DMS 273 treated with DMSO at 0.1 percent for 48 hours (cell line): ENCODE measurements at places on chromosomes 5 and 9.

GRCh38 chr9:99265691-99266090 lies 43.6 kb downstream of the SEC61B start:
- no peak for DNase-seq

DNA sequence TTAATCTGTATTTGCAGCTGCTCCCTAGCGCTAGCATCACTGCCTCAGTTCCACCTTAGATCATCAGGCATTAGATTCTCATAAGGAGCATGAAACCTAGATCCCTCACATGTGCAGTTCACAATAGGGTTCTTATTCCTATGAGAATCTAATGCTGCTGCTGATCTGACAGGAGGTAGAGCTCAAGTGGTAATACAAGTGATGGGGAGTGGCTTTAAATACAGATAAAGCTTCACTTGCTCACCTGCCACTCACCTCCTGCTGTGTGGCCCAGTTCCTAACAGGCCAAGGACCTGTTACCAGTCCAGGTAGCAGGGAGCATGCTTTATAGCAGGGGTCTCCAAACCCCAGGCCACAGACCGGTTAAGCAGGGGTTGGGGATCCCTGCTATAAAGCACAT lies 22.6 kb upstream of the RNF20 start:
- DNase-seq, result no peak

- DNase-seq, result no peak
Observed at GRCh38 chr9:91784673-91785446, 165.2 kb downstream of the ROR2 start.

DNA sequence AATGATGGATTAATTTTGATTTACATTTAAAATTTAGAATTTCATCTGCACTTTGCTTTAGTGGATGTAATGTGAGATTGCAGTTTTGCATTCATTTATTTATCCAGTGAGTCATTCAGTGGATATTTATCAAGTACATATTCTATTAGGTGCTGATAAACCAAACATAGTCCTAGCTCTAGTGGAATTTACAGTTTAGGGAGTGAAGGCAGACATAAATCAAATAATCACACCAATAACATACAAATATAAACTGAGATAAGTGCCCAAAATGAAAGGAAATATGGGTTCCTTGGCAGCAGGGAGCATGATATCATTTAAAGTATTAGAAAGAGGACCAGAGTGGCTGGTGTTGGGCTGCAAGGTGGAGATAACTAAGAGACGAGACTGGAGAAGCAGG lies 14.7 kb upstream of the NIPBL start:
- no peak for DNase-seq

- no peak for DNase-seq
Observed at GRCh38 chr5:14397717-14398116, 183.9 kb upstream of the OTULINL start.
